AG09319 (cell line): ENCODE measurements at places on chromosomes 11 and 22.

DNA sequence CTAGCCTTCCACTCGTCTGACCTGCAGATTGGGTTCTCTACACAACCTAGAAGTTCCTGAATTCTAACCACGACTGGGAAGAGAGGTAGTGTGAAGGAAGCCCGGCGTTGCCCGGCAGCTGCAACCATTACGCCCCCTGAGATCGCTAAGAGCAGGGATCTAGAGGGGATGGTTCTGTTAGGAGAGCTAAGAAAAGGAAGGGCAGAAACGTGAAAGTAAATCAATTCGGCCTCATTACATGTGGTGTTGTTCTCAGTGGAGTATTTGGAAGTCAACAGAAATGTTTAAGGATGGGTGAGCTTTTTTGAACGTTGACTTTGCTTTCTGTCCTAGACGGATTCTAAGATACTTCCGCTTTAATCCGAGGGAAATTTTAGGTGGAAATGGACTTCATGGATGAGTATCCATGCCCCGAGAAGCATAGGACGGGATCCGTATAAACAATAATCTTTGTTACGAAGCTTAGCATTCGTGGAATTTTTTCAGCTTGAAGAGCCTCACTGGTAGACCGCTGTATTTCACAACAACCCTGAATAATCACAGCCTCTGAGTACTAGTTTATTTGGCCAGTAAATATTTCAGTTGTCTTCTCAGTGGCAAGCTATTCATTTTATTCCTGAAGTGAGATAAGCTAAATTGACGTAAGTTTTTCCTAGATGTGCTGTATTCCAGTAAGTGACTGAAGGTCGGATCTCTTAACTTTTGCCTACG, 629 bp downstream of the ATP5MG start:
- peak; percentile 57 for DNase-seq

DNA sequence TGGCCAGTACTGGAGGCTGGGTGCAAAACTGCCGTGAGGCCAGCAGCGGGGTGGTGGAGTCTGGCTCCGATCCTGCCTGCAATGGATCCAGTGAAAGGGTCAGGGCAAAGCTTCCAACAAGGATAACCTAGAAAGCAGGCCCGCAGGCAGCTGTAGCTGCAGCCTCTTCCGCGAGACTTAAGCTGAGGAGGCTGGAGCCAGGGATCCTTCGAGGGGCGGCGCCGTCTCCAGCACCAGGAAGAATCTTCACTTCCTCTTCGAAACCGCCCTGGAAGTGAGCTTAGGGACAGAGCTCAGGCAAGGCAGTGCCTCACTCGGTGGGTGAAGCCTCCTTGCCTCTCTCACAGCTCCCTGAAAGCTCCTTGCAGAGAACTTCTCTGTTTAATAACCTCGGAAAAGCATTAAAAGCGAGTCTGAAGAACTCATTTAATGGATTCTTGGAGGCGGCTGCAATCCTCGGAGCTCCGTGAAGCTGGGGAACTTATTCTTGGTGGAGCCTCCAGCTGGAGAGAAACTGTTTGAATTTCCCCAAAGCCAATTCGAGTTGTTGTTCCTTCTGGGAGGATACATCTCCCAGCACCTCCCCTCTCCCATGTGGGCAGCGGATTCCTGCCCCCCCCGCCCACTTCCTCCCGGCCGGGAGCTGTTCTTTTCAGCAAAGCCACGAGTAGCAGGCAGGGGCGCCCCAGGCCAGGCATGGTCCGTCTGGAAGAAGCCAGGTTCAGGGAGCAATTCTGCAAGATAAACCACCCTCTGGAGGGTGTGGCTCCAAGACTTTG, 169.9 kb downstream of the CTTN start:
- no peak for DNase-seq

- no peak for DNase-seq
Measured at GRCh38 chr11:925158-925495, 543 bp upstream of the AP2A2 start.

- peak; percentile 94 for DNase-seq
Measured at GRCh38 chr22:41380993-41381328, 781 bp upstream of the TEF start.

- no peak for DNase-seq
Measured at GRCh38 chr11:45906965-45907611, at the start of gene FREY1. TSS of gene FREY1 (minus strand) at chr11:45907271. CDS start at chr11:45907245, 26 bp downstream.

- DNase-seq, result no peak
Measured at GRCh38 chr11:116312570-116313391, 460.0 kb downstream of the BUD13 start.

- no peak for DNase-seq
Measured at GRCh38 chr11:15871904-15872626, 484.3 kb downstream of the SOX6 start.

DNA sequence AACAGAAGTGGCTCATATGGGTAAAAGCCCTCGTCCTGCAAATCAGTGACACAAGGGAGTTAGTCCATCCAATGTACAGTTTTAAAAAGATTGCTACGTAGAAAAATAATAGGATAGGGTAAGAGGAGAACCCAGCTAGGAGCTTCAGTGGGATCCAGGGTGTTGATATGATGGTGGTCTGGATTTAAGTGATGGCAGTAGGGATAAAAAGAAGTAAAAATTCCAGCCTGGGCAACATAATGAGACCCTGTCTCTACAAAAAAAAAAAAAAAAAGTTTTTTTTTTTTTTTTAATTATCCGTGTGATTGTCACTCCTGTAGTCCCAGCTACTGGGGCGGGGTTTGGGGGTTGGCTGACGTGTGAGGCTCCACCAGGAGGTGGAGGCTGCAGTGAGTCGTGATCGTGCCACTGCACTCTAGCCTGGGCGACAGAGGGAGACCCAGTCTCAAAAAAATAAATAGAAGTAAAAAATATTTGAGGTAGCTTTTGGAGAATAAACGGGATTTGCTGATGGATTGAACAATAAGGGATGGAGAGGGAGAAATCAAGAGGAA, 7.0 kb upstream of the L3MBTL2 start:
- DNase-seq, result no peak
